ENCODE measurements at places on chromosomes 2 and 18.

DNA sequence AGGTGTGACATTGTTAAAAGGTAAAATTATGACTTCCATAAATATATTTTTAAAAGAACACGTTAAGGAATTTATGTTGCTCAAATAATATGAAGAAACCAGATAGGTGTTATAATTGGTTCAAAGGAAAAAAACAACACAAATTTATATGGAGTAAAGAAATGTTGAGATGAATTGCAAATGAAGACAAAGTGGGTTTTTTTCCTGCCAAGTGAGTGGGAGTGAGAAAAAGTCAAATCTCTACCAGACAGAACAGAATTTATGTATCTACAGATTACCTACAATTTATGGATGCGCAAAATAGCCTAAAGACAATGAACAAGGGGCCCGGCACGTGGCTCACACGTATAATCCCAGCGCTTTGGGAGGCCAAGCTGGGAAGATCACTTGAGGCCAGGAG is 159.7 kb upstream of the SLC1A4 start:
- DNase-seq: no peak

- no peak for DNase-seq
These were observed 167.5 kb downstream of the ARL4C start for GRCh38 chr2:234329202-234329960.

- no peak for DNase-seq
These were observed 256.0 kb downstream of the CDH20 start for GRCh38 chr18:61589053-61589723.

DNA sequence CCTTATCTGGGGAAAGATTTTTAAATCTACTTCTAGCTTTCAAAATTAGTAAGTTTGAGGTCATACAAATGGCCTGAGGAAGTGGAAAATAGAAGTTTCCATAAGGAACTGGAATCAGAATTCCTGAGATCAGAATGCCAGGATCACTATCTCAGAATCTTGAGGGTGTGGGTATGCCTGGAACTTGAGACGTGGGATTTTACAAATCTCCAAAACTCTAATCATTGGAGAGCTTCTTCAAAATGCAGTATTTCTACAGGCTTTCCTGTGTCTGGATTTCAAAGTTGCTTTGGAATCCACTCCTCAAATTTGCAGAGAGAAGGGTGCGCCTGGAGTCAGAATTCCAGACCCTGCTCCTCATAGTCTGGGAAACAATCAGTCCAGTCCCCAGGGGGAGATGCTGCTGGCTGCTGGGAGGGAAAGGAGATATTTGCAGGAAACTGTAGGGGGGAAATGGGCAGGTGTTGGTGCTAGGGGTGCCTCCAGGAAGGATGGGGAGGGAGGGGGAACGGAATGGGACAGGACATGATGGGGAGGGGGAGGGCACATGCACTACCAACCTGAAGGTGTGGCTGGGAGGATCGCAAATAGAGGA is 31.0 kb upstream of the CATIP start:
- no peak for DNase-seq

- no peak for DNase-seq
These were observed 15.1 kb upstream of the ST3GAL5 start for GRCh38 chr2:85903849-85904248.

GRCh38 chr18:55912071-55912470 is 324.1 kb upstream of the TCF4 start:
- no peak for DNase-seq

DNA sequence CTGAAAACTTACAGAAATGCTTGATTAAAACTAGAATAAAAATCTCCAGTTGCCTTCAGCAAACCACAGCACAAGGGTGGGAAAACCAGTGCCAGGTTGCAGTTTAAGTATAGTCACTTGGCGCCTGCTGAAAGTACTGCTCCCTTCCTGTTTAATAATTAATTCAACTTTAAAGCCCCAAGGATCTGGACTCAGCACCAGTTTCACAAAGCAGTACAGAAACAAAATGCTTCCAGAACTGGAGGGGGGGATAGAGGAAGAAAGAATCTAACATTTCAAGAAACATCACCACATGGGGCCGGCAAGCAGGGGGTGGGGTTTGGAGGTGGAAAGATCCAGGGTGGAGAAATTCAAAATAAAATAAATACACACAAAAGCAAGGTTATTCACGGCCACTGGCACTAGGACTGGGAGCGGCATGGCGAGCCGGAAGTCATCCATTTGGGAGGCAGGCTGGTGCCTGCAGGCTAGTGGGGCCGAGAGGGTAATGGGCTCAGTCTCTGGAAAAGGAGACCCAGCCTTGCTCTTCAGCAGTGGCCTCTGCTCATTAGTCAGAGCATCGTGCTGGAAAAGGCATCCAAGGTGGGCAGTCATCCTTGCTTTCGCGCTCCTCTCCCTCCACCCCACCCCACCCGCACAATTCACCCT is 85.8 kb downstream of the POU3F3 start:
- no peak for DNase-seq

- no peak for DNase-seq
These were observed 119.6 kb downstream of the LCLAT1 start for GRCh38 chr2:30566631-30567030.

DNA sequence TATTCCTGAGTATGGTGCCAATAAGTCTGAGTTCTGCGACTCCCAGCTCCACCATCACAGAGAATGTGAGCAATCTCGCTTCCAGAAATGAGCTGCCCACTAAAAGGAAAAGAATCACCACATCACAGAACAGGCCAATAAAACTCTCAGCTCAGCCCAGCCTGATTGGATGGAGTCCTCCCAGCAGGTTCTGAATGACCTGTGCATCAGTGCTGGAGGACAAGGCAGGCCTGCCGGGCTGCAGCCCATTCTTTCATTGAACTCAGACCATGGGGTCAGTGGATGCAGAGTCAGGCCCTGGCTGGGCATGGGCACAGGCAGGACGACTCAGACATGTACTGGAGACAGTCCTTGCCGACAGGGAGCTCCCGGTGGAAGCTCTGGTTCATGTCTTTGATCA is 132.7 kb upstream of the REV1 start:
- no peak for DNase-seq

DNA sequence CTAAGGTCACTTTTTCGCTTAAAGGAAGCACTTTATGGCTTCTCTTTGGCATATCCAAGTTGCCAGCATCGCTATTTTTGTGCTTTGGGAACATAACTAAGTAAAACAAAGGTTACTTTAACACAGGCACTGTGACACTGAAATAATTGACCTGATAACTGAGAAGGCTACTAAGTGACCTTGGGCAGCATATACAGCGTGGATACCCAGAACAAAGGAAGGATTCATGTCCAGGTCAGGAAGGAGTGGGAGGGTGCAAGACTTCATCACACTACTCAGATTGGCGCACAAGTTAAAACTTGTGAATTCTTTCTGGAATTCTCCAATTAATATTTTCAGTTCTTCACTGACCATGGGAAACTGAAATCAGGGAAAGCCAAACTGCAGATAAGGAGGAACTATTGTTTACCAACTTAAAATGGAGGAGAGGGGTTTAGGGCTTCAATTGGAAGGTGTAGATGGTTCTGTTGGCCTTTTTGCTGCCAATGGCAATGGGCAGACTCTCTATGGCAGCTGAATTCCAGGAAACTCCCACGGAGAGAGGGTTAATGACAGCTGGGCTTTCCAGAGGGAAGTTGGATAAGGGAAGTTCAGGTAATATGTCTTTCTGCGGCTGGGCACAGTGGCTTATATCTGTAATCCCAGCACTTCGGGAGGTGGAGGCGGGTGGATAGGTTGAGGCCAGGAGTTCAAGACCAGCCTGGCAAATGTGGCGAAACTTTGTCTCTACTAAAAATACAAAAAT is 45.3 kb downstream of the COMMD1 start:
- no peak for DNase-seq

- DNase-seq: no peak
These were observed 124.0 kb downstream of the MDH1 start for GRCh38 chr2:63712748-63713147.

- DNase-seq: no peak
These were observed 724.5 kb downstream of the EPHA4 start for GRCh38 chr2:220847589-220847988.

GRCh38 chr2:125684932-125685331 is 971.0 kb upstream of the GYPC start:
- no peak for DNase-seq

DNA sequence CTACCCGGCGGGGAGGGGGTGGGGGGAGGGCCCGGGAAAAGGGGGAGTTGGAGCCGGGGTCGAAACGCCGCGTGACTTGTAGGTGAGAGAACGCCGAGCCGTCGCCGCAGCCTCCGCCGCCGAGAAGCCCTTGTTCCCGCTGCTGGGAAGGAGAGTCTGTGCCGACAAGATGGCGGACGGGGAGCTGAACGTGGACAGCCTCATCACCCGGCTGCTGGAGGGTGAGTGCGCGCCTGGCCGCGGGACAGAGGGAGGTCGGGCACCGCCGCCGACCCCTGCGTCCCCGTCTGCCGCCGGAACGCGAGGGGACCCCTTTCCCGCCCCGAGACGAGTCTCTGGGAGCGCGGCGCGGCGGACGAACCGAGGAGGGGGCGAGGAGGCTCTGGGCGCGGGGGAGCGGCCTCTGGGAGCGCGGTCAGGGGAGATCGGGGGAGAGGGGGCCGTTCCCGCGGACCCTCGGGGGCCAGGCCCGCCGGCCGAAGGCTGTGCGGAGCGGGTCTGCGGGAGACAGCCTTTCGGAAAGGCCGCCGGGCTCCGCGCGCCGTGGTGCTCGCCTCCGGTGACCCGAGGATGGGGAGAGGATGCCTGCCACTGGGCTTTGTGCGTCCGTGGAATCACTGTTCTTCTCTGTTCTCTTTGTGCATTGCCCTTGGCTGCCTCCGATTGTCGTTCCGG is 463 bp downstream of the PPP1CB start:
- no peak for DNase-seq

GRCh38 chr2:118065921-118066511 is 22.3 kb upstream of the INSIG2 start:
- DNase-seq: no peak

DNA sequence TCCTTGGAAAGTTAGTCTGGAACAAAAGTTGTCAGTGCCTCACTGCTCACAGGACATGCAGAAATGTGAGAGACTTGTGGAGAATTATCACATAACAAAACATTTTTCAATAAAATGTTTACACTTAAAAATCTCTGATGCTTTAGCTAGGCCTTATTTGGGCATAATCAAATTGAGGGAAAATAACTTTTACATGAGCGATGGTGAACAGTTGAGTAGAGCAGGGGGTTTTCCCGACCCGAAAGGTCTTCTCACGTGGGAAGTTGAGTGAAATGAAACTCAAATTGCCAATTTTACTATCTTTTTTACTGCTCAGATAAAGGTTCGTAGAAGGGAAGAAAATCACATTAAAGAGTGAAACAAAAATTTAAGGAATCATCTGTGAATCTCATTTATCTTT is 465.6 kb downstream of the MTX2 start:
- DNase-seq: no peak

- DNase-seq: no peak
These were observed 24.4 kb downstream of the UBE2E3 start for GRCh38 chr2:181004647-181005325.

GRCh38 chr2:221241072-221241471 is 331.0 kb downstream of the EPHA4 start:
- DNase-seq: no peak

DNA sequence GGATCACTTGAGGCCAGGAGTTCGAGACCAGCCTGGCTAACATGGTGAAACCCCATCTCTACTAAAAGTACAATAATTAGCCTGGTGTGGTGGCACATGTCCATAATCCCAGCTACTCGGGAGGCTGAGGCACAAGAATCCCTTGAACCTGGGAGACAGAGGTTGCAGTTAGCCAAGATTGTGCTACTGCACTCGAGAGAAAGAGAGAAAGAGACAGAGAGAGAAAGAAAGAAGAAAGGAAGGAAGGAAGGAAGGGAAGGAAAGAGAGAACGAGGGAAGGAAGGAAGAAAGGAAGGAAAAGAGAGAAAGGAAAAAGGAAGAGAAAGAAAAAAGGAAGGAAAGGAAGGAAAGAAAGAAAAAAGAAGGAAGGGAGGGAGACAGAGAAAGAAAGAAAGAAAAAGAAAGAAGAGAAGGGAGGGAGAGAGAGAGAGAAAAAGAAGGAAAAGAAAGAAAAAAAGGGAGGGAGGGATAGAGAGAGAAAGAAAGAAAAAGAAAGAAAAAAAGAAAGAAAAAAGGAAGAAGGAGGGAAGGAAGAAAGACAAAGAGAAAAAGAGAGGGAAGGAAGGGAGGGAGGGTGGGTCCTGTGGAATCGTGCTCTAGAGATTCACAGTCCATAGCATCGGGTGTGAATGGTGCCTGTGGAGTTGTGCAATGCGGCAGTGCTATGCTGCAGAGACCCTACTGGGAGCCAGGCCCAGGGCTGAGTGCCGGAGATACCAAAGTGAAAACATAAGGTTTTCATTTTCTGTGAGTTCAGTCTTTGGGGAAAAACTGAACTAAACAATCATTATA is 4.6 kb upstream of the SDC1 start:
- no peak for DNase-seq

GRCh38 chr2:128626760-128627511 is 308.3 kb upstream of the HS6ST1 start:
- no peak for DNase-seq

- DNase-seq: no peak
These were observed 11.1 kb upstream of the DNPEP start for GRCh38 chr2:219398721-219399363.

GRCh38 chr2:241540771-241541561 is 17.6 kb upstream of the BOK start:
- peak; percentile 62 for DNase-seq

DNA sequence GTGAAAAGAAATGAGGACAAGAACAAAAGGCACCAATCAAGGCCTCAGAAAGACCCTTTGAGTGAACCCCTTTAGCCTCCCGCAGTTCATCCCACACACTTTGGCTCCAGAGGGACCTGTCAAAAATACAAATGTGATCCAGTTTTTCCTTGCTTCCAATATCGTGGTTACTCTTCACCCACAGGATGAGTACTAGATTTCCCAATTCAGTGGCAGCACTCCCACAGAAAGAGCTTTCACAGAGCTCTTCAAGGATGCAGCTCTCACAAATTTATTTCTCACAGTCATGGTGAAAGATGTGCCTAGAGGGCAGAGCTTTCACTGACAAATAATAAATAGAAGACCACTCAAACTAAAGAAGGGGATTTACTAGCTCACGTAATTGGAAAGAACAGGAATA is 3.0 kb upstream of the GFPT1 start:
- DNase-seq: no peak

GRCh38 chr18:59063300-59063906 is 76.3 kb upstream of the SEC11C start:
- no peak for DNase-seq

GRCh38 chr2:236345081-236345714 is 81.0 kb upstream of the ASB18 start:
- DNase-seq: no peak

- no peak for DNase-seq
These were observed 13.0 kb upstream of the RTN4 start for GRCh38 chr2:55063226-55063625.

DNA sequence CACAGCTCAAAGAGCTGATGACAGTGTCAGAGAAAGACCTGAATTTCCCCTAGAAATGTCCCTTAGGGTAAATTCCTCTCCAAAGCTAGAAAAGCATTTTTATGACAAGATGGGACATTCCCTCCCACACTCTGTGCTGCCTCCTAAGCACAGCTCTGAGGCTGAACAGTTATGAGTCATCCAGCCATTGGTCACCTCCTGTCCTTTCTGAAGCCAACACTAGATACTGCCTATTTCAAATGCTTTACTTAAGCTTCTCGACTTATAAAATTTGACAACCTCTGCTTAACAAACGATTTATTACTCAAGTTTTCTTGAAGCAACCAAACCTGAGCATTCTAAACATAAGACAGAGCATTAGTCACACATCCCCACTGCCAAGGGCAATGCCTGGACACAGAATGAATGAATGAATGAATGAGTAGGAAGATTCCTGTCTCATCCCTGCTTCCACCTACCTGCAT is 35.4 kb downstream of the B4GALT6 start:
- DNase-seq: no peak
